Putamen (tissue), 1 donor: ENCODE measurements at places on chromosomes 3 and 15.
A peak's percentile ranks its signal among the peaks of the same experiment; 100 is the strongest.

DNA sequence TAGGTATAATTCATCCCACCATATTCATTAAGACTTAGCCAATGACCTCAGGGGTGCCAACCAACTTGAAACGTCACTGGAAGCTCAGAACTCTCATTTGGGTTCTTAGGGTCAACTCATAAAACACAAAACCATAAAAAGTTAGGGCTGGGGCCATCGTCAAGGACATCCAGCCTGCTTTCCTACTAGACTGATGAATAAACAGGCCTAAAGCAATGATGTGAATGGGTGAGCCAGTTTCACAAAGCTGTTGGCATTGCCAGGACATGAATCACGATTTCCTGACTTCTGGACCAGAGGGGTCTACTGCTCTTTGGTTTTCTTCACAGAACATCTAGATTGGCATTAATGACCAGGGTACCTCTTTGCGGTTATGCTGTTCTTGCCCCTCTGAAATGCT, 64.7 kb downstream of the EOMES start:
- no peak for DNase-seq

- no peak for DNase-seq
Measured at GRCh38 chr3:29427266-29428103, 146.6 kb downstream of the RBMS3 start.

DNA sequence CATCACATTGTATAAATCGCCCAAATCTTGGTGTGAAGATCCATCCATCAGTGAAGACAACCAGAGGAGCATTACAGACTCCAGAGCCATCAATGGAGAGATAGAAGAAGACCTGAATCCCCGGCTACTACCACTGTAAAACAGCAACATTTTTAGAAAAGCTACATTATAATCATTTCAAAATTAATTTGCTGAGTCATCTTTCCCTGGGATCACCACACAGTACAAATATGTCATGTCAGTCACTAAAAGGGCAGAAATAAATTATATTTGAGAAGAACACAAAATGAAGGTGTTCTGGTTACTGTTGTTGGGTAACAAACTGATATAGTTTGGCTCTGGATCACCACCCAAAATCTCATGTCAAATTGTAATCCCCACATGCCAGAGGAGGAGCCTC, 218.5 kb upstream of the STT3B start:
- DNase-seq = no peak

- no peak for DNase-seq
Measured at GRCh38 chr3:177439694-177440269, 242.5 kb upstream of the TBL1XR1 start.

DNA sequence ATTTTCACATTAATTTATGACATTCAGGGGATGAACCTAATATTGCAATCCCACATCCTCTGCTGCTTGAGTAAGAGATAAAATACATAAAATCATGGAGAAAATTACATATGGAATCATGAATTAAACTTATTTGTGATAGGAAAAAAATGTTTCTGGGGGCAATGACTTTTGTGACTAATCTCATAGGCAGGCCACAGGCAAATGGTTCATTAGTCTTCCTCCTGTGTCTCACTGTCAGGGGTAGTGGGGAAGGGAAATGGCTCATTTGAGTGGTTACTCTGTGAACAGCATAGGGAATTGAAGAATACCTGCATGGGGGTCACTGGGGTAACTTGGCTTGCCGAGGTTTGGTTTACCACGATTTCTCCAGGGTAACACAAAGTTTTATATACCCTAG, 72.0 kb downstream of the TFG start:
- no peak for DNase-seq

DNA sequence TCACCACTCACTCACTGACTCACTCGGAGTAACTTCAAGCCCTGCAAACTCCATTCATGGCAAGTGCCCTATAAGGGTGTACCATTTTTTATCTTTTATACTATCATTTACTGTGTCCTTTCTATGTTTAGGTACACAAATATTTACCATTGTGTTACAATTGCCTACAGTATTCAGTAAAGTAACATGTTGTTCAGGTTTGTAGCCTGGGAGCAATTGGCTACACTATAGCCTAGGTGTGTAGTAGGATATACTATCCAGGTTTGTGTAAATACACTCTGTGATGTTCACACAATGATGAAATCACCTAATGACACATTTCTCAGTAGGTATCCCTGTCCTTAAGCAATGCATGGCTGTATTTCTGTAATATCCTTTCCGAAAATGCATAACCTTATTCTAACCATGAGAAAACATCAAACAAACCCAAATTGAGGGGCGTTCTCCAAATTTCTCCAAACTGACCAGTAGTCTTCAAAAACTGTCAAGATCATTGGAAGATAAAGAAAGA, 17.9 kb upstream of the CNOT10 start:
- no peak for DNase-seq

GRCh38 chr3:154102225-154102624, 19.0 kb upstream of the ARHGEF26 start:
- no peak for DNase-seq

- DNase-seq = no peak
Measured at GRCh38 chr3:194031867-194032635, 103.9 kb upstream of the HES1 start.

DNA sequence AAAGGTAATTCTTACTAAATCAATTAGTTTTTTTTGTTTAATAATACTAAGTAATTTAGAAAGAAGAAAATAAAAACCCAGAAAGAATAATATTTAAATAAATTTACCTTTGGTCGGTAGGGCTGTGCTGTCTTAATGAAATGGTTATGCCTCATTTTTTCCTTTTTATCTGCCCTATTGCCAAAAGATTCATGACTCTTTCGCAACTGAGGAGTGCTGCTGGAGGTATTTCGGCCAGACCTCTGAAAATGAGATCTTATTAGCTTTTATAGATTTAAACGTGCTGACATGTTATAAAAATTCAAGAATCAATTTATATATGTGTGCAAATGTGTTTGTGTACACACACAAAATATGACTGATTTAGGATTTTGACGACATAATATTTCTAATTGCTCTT, 67.1 kb upstream of the USP50 start:
- no peak for DNase-seq

DNA sequence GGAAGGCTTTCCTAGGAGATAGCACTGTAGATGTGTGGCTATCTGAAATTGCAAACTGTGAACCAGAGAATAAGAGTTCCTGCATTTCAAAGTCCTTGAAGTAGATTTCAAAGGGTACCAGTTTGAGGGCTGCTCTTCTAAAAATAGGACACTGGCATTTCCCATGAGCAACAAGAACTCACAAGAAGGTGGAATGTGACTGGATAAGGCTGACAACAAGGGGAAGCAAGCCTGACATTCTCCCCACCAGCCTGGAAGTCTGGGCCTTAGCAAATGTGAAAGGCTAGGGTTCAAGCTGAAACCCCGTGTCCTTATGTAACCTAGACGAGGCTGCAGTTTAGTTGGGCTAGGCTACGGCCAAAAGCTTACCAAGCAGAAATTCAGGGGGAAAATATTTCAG, 18.7 kb upstream of the TJP1 start:
- DNase-seq = no peak

GRCh38 chr15:39756806-39757522, 25.7 kb downstream of the FSIP1 start:
- DNase-seq = peak; percentile 25

GRCh38 chr3:56829533-56829932, 27.8 kb upstream of the ARHGEF3 start:
- DNase-seq = no peak

GRCh38 chr3:15795651-15796308, 2.0 kb downstream of the ANKRD28 start:
- DNase-seq = no peak

GRCh38 chr3:29686889-29687592, 406.2 kb downstream of the RBMS3 start:
- DNase-seq = no peak

- DNase-seq = no peak
Measured at GRCh38 chr3:157465741-157466140, 29.1 kb downstream of the PTX3 start.

DNA sequence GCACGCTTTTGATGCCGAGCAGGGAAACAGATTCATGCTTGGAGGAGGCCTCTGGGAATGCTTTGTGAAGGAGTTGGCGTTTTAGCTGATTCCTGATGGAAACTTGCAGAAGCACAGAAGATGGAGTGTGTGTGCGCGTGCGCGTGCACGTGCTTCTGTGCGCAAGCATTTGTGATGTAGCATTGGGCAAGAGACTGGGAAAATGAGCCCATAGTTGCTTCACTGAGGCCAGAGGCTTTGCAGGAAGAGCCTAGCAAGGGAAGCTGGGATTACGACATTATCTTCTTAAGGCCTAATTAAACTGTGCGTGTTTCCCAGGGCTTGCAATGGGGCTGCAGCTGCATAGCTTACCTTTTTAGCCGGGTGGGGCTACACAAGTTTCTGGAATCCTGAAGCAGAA, 18.1 kb upstream of the AGBL1 start:
- DNase-seq = no peak

DNA sequence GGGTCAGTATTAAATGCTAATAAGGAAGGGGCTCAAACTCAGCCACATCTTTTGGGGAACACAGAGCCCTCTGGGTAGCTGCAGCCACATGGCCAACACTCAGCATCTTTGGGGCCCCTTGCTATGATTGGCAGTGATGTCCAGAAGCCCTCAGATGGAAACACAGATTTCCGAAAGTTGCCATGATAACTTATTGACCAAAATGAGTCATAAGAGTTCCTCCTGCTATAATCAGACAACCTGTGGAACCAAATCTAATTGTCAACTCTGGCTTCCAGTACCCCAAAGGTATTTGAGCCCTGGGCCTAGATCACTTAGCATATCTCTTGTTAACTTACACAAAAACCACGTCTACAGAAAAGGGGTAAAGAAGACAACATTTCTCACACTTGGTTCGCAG, 392.2 kb downstream of the KCNH8 start:
- DNase-seq = no peak

GRCh38 chr3:43762451-43762850, 71.7 kb downstream of the ABHD5 start:
- no peak for DNase-seq

GRCh38 chr15:96125721-96126415, 204.6 kb upstream of the NR2F2 start:
- DNase-seq = no peak

DNA sequence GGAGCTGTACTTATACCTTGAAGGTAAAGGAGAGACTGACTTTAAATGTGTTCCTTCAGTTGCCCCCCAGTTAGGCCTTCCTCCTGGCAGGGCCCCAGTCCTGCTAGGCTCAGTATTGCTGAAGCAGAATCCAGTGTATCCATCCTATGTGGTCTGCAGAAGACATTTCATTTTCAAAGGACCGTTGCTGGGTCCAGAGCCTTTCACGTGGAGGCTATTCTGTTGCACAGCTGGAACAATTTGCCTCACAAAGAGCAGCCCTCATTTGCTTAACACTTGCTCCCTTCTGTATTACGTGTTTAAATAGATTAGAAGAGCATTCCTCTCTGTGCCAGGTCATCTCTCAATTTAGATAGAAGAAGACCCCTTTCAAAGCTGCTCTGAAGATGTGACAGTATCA, 78.9 kb upstream of the CFAP20DC start:
- DNase-seq = no peak

GRCh38 chr15:70636540-70637165, 126.7 kb downstream of the UACA start:
- no peak for DNase-seq
